ENCODE measurements at places on chromosomes 2 and 18.

GRCh38 chr2:231235217-231235616 is 36.8 kb downstream of the ARMC9 start:
- DNase-seq = no peak

DNA sequence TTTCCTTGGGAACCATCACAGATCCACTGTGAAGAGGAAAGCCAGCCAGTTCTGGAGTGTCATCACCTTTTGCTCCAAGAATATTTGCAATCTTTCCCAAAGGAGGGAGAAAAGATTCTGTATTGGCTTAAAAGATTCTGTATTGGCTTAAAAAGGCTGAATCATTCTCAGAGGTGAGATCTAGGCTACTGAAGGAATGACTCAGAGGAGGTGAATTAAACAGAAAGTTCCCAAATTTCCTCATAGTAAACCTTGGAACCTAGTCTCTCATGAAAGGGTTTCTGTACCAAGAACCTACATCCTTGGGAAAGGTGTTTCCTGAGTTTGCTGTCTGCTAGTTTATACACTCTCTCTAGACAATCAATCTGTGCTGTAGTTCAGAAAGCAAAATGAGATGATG is 34.1 kb upstream of the GRB14 start:
- DNase-seq = no peak

DNA sequence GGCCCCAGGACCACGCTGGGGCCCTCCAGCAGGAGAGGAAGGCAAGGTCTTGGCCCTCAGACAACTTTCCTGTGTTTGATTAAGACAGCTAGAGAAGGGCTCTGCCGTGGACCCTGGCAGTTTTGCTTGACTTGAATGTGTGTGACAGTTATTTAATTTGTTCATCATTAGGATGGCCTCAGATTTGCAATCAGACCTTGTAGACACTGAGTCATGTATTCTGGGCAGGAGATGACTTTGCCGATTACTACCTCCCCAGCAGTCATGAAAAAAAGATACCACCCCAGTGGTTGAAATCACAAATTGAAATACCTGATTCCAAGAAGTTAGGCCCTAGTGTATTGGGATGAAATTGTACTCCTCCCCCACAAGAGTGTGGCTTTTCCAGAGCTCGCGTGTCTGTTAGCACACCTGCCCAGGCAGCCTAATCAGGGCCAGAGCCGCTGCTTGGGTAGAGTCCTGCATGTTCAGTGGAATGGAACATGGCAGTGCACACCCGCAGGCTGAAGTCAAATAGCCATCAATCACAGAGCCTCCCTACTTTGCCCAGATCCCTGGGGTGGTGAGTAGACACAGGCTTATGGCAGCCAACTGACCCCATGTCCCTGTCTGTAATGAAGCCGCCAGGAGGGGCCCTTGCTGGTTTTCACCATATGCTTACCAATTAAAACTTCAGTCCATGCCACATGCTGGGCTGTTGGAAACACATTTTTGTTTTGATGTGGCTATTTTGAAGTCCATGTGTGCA is 122.5 kb downstream of the TPGS2 start:
- DNase-seq = no peak

DNA sequence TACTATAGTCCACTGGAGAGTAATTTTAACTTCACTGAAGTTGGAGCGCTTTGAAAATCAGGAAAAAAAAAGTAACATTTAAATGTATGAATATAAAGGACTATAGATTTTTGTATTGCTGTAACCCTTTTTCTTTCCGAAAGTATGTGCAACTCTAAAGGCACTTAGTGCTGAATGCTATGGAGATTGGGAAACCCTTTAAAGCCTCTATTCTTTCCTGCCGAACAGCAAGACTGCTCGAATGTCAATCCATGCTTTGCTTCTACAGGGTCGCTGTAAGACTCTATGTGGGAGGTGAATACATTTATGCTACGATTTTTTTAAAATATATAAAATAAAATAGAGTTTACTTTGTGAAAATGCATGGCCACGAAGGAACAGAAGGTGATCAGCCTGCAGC is 825 bp downstream of the GRB14 start:
- DNase-seq = no peak

DNA sequence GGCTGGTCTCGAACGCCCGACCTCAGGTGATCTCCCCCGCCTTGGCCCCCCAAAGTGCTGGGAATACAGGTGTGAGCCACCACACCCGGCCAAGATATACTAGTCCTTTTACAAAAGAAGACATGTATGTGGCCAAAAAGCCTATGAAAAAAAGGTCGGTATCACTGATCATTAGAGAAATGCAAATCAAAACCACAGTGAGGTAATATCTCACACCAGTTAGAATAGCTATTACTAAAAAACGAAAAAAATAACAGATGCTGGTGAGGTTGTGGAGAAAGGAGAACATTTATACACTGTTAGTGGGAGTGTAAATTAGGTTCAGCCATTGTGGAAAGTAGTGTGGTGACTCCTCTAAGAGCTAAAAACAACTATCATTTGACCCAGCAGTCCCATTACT is 26.4 kb downstream of the KLHL23 start:
- no peak for DNase-seq

- no peak for DNase-seq
Observed at GRCh38 chr2:157339965-157340655, 14.5 kb upstream of the ERMN start.

GRCh38 chr2:148531235-148531634 is 113.3 kb upstream of the EPC2 start:
- peak; percentile 10 for DNase-seq

GRCh38 chr2:237702441-237703391 is 75.3 kb downstream of the LRRFIP1 start:
- peak; percentile 77 for DNase-seq

- DNase-seq = no peak
Observed at GRCh38 chr2:36222485-36222884, 133.1 kb upstream of the CRIM1 start.

- no peak for DNase-seq
Observed at GRCh38 chr18:59202258-59202820, 17.6 kb upstream of the GRP start.

DNA sequence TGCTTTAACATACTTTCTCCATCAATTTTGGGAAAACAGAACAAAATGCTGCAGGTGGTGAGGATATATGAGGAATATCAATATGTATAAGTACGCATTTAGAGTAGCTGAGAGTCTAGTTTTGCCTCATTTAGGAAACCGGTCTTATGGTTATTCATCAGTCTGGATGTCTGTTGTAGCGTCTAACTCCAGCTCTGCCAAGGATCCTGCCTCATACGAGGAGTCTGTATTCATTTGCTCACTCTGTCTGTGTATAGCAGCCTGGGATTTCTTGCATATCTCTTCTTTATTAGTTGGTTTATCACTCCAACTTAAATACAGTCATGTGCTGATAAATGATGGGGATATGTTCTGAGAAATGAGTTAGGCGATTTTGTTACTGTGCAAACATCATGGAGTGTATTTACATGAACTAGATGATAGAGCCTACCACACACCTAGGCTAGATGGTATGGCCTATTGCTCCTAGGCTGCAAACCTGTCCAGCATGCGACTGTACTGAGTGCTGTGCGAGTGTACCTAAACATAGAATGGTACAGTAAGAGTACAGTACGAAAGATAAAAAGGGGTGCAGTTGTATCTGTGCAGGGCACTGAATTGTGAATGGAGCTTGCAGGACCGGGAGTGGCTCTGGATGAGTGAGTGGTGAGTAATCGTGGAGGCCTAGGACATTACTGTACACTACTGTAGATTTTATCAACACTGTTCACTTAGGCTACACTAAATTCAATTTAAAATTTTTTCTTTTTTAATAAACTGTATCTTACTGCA is 148.1 kb downstream of the ZNF407 start:
- no peak for DNase-seq

DNA sequence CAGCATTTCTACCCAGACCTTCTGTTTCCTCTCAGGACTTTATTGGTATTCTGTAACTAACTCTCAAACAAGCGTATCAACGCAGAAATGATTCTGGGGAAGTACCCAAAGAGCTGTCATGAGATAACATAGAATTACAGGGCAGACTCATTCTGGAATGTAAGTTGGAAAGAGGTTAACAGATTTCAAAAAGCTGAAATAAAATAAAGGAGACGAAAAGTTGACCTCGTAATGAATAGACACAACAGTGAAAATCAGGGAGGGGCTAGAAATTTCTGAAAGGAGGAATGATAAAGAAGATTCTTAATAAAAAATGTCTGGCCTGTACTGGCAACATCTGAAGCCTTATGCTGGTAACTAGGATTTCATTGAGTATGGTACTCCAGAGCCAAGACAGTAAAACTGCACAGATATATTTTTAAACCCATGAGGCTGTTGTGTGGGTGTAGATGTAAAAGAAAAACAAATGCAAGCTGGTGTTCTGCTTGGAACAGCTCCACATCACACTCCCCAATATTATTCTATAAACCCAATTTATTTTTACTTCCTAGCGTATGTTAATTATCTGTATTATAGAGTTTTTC is 23.9 kb downstream of the RBMS1 start:
- DNase-seq = no peak

DNA sequence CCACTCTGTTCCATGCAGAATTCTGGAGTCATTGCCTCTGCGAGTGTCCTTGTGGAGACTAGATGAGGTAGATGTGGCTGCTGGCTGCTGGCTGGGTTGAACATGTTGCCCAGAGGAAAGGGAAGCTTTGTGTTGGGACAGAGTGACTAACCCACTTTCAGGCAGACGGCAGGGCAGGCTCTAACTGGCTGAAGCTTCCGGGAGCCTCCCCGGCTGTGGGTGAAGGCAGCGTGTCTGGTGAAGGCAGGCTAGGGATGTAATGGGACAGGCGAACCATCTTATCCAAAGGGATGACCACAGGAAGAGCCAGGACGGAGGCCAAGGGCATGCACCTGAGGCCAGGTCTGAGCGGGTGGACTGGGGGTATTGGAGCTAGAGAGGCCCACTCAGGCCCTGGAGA is 16.0 kb downstream of the ASPRV1 start:
- DNase-seq = no peak

DNA sequence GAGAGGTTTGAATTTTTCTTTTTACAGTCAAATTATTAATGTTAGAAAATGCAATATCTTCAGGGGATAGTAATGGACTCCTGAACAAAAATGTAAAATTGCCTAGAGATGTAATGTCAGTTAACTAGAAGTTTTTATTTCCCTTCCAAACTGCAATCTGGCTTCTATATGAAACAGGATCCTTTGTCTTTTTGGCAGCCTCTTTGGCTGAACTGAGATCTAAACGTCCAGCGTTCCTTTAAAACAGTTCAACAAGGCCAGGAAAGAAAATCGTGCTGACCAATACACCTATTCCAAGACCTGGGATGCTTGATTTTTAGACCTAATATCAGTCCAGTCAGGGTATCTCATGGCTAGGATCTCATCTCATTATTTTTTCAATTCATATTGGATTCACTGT is 245.5 kb downstream of the FIGN start:
- no peak for DNase-seq

- no peak for DNase-seq
Observed at GRCh38 chr2:65658881-65659280, 226.5 kb upstream of the SPRED2 start.

- DNase-seq = no peak
Observed at GRCh38 chr2:165294912-165295311, 55.7 kb downstream of the SCN2A start.

- no peak for DNase-seq
Observed at GRCh38 chr18:49473721-49474120, 13.3 kb upstream of the DYM start.

GRCh38 chr18:3690764-3691066 is 240.7 kb downstream of the TGIF1 start:
- no peak for DNase-seq

- no peak for DNase-seq
Observed at GRCh38 chr2:233100192-233100998, 40.3 kb downstream of the INPP5D start.

- DNase-seq = no peak
Observed at GRCh38 chr2:17934721-17935120, 56.3 kb downstream of the KCNS3 start.

DNA sequence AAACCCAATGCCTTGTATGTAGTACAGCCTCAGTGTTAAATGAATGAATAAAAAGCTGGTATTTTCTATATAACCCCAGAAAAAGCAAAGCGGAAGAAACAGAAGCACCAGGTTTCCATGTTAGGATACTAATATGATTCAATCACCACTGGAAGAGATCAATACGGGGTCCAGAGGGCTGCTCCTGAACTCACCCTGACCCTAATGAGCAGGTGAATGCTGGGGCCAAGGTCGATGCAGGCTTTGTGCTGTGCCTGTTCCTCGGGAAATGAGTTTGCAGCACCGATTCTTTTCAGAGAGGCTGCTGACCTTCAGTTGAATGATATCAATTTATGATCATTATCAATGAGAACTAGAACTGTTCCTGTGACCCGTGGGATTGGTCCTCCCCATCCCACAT is 228.5 kb downstream of the CDCA7 start:
- no peak for DNase-seq

- no peak for DNase-seq
Observed at GRCh38 chr2:241967467-241968144, 98.1 kb downstream of the RTP5 start.

GRCh38 chr2:197327472-197328098 is 17.0 kb upstream of the ANKRD44 start:
- DNase-seq = no peak

DNA sequence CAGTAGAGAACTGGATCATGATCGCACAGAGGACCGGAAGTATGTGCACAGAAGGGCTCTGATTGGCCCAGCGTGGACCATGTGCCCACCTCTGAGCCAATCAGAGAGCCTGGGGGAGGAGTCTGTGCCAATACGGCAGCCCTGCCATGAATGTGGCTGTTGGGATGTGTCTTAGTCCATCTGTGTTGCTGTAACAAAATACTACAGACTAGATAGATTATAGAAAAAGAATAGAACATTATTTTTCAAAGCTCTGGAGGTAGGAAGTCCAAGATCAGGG is 132.0 kb downstream of the NDUFA10 start:
- DNase-seq = peak; percentile 20

GRCh38 chr2:224309176-224309575 is 92.7 kb downstream of the FAM124B start:
- no peak for DNase-seq

GRCh38 chr2:23400703-23401102 is 15.7 kb downstream of the KLHL29 start:
- DNase-seq = no peak

- DNase-seq = no peak
Observed at GRCh38 chr2:117308861-117309770, 505.4 kb upstream of the DDX18 start.

GRCh38 chr2:212730994-212731393 is 192.4 kb upstream of the ERBB4 start:
- no peak for DNase-seq
